Activated T-helper 2 cell treated with anti-CD3 and anti-CD28 coated beads, Interferon-gamma antibody, Interleukin-2, Interleukin-4, amounts not matched to agents 10 μg/mL and 5 μg/mL and 100 μg/mL, durations not matched to agents 14 hours and 24 hours and 36 hours (primary cell): ENCODE measurements at places on chromosomes 2 and 18. TPM values are rescaled to one million over a fixed set of nuclear protein-coding genes. Genes with fewer than 3 reads are reported as not detected.

- H3K36me3 ChIP-seq: no peaks in the 10 kb centered on the region
- no peak overlapping the region for H3K27ac ChIP-seq
- H3K27me3 ChIP-seq: no peaks in the 10 kb centered on the region
- DNase-seq: no peak
- H3K4me3 ChIP-seq: no peak overlapping the region
- peaks cover 6% of the 10 kb centered on the region for H3K4me1 ChIP-seq
Observed at GRCh38 chr2:182023235-182023634, 37.6 kb downstream of the PPP1R1C start.

DNA sequence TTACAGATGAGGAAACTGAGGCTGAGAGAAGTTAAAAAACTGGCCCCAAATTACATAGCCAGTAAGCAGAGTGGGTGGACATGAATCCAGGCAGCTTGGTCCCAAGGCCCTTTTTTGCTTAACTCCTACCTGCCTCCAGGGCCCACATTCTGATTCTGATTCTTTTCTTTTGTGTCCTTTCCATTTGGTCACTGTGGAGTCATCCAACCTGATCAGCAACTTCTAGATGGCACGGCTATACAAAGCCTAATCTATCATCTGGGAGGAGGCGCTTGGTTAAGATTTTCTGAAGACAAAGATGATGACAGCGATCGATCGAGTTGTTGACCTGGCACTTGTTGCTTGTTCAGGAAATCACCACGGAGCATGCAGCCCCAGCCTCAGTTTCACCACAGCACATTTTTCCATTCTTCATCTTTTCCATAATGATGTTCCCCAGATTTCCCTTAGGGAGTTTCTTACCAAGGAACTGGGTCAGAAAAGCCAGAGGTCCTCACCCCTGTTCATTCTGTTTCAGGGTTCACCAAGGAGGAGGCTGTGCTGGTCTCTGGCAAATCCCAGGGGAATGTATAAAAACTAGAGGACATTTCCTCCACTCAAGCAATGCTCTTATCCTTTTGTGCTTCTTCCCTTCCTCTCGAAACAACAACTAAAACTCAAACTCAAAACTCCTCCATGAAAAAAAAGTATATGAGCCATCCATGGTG, 6.9 kb upstream of the IGFBP2 start:
- no peak overlapping the region for H3K27ac ChIP-seq
- no peaks in the 10 kb centered on the region for H3K36me3 ChIP-seq
- no peak for DNase-seq
- no peak overlapping the region for H3K4me3 ChIP-seq

Gene ARHGAP28
- total RNA-seq: not detected in 2 replicates

Gene LIMS2
- 8.2 and 8.8 TPM in 2 replicates for total RNA-seq
